ENCODE measurements at places on chromosomes 12 and 14.

GRCh38 chr14:60164404-60164711 lies 840 bp downstream of the DHRS7 start:
- no peak for DNase-seq

GRCh38 chr12:19490908-19491307 lies 51.6 kb downstream of the AEBP2 start:
- DNase-seq, result no peak

DNA sequence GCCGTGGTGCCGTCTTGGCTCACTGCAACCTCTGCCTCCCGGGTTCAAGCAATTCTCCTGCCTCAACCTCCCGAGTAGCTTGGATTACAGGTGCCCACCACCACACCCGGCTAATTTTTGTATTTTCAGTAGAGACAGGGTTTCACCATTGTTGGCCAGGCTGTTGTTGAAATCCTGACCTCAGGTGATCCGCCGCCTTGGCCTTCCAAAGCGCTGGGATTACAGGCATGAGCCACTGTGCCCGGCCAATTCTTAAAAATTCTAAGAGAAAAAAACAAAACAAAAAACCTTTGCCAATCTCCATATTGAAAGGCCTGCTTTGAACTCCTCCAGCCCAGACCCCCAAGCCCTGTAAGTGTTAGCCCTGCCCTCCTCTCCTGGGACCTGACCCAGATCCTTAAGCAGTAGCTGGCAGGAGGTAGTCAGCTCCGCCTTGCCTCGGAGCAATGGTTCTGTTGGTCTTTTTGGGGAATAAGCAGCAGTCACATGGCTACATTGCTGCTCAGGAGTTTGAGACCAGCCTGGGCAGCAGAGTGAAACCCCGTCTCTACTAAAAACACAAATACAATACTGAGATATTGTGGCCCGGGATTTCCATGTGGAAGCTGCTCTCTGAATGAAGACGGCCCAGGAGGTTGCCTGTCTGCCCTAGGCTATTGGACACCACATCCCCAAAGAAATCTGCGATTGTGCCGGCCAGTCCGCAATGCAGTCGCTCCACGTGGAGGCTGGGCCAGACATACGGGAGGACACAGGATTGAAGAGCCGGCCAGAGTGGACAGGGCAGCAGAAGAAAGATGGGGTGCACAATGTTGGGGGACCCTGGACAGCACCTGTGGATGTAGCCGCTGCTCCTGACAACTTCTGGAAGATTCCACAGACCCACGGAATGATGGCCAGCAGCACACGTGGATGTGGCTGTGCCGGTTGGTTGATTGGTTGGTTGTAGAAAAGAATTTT lies 28.8 kb upstream of the BEGAIN start:
- DNase-seq, result no peak

DNA sequence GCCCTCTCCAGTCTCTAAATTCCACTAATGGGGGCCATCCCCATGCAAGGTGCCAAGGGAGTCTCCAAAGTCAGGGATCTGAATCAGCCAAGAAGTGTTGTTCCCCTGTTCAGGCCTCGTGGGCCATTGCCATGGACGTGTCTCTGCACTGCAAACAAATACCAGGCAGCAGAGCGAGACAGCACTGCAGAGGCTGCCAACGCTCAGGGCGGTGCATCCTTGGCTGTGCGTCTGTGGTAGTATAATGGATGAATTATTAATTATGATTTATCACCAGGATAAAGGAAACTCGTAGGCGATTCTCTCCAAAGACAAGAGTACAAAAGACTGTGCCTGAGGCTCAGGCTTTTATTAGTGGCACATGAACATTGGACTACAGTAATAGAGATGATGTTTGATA lies 122.3 kb upstream of the NTF3 start:
- no peak for DNase-seq

GRCh38 chr12:90163975-90164374 lies 455.3 kb upstream of the ATP2B1 start:
- DNase-seq, result no peak

DNA sequence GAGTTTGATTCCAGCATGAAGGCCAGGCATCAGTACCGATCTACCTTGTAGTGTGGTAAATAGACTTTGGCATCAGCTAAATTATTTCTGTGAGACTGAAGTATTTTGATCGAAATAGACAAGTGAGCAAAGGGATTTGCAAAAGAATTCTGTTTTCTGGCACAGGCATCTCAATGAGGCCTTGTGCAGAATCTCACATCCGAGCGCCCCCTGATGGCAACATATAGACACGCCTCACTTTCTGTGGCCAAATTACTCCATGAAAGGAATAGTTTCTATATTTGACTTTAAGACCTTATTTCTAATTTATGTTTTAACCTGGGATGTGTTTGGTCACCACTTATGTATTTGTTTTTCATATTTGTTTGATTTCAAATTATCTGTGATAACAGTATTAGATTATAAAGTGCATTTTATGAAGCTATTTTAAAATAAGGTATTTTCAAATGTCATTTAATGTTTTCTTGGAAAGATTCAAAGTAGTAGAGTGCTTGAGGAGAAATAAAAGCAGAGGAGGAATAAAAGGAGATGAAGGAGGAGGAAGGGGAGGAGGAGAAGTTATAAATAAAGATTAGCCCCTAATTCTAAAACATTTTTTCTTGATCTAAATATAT lies 731.9 kb downstream of the NRXN3 start:
- DNase-seq, result peak; percentile 1

DNA sequence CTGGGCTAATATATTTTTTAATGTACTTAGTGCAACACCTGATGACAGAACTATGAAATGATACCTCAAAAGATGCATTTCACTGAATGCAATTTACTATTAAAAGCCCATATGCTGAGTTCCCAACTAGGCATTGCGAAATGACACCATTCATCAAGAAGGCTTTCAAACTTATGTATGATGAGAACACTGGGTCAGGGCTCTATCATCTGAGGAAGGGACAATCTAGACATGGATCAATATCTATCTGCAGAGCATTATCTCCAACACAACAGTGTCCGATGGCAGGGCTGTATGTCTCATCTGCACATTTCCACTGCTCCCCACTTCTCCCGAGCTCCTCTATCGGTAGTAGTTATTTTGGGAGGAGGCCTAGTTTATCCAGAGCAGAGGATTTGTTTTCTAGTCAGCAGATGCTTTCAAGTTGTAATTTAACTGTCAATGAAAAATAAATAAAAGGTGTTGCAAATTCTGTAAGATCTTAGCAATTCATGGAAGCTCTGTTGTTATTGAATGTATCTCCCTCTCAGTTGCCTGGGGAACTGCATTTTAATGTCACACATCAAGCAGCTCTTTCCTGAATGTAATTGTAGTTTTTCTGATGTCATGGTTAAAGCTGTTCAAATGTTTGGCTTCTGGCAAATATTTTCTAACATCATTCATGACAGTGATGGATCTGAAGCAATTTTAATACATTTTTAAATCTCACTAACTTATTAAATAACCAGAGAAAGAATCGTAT lies 7.4 kb upstream of the GCH1 start:
- no peak for DNase-seq

DNA sequence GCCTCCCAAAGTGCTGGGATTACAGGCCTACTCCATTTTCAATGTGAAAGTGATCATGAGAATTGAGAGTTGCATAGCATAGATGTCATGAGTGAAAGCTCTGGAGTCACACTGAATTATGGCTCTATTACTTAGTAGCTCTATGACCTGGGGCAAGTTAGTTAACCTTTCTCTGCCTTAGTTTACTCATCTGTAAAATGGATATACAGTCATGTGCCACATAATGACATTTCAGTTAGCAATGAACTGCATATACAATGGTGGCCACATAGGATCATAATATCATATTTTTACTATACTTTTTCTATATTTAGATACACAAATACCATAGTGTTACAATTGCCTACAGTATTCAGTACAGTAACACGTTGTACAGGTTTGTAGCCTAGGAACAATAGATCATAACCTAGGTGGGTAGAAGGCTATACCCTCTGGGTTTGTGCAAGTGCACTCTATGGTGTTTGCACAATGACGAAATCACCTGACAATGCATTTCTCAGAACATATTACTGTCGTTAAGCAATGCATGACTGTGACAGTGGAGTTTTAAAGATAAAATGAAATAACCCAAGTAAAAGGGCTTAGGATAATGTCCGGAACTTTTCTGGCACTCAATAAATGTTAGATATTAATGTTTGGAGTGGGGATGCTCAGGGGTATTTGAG lies 53.1 kb downstream of the ZFYVE26 start:
- DNase-seq, result no peak

- no peak for DNase-seq
These were observed 19.2 kb upstream of the MAP1LC3B2 start for GRCh38 chr12:116539905-116540482.

DNA sequence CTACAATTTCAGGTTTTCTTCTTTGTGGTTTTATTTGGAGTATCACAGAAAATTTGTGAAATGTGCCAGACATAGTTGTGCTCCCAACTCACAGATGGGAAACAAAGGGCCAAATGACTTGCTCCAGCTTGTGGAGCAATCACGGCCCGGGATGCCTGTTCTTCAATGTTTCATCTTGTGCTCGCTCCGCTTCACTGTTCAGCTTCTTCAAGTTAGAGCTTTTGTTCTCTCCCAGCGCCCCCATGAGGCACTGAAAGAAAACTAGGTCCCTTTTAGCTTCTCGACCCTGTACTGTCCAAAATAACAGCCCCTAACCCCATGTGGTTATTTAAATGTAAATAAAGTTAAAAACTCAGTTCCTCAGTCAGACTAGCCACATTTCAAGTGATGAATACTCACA lies 187.9 kb upstream of the STXBP6 start:
- DNase-seq, result no peak

- peak; percentile 1 for DNase-seq
These were observed 271.6 kb downstream of the NPAS3 start for GRCh38 chr14:33210311-33210710.

DNA sequence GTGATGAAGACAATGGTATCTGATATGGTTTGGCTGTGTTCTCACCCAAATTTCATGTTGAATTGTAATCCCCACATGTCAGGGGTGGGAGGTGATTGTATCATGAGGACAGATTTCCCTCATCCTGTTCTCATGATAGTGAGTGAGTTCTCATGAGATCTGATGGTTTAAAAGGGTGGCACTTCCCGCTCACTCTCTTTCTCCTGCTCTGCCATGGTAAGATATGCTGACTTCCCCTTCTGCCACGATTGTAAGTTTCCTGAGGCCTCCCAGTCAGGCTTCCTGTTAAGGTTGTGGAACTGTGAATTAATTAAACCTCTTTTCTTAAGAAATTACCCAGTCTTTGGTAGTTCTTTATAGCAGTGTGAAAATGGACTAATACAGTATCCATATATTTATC lies 25.6 kb upstream of the PTHLH start:
- DNase-seq, result no peak

- peak; percentile 14 for DNase-seq
These were observed 15.1 kb downstream of the TUNAR start for GRCh38 chr14:95891742-95892141.

DNA sequence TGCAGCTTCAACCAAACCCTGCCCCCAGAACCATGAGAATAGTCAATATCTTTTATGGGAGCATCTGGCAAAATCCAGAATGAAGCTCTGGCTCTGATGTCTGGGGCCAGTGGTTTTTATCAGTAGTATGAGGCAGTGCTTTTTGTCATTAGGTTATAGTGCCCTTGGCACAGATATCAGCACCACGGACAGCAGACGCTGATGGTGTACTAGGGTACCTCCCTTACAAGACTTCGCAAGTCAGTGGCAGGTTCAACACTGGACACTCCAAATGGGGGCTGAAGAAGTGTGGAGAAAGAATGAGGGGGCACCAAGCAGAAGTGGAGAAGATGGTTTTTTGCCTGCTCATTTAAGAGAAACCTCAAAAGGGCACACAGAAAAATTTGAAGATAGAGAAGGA lies 68.2 kb upstream of the E2F7 start:
- DNase-seq, result no peak

GRCh38 chr14:92383805-92384204 lies 60.8 kb downstream of the SLC24A4 start:
- no peak for DNase-seq

DNA sequence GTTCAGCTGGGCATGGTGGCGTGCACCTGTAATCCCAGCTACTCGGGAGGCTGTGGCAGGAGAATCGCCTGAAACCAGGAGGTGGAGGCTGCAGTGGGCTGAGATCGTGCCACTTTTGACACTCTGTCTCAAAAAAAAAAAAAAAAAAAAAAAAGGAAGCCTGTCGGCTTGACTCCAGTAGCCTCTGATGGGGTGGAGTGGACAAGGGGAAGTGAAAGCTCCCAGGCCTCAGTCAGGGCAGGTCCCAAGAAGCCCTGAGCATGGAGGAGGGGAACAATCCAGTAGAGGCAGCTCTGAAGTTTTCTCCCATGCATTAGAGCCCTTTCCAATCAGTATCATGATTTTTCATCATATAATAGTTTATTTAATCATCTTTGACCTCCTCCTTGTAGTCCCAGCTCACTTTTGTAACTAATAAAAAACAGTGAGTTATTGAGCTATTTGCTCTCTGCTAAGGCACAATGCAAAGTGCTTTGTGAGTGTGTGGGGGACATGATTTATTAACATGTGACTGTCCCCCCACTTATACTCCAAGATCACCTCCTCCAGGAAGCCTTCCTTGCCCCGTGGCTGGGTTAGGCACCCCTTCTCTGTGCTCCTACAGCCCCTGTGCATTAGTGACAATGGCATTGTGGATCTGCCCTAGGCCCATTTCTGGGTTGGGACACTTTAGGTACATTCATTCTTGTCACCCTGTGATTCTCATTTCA lies 4.7 kb upstream of the SSH1 start:
- DNase-seq, result no peak

- DNase-seq, result no peak
These were observed 164.6 kb upstream of the SLC16A7 start for GRCh38 chr12:59431266-59431665.

Data from skeletal muscle cell (primary cell).